Mucosa of descending colon (tissue), 3 donors: ENCODE measurements at places on chromosomes 1 and 21. TPM values are rescaled to one million over a fixed set of nuclear protein-coding genes. Genes with fewer than 3 reads are reported as not detected.
A peak's percentile ranks its signal among the peaks of the same experiment; 100 is the strongest.

The KLF17 gene
- 0.13 TPM for total RNA-seq

The CNTN2 gene
- 6.8 TPM for total RNA-seq

The OLFML3 gene
- 5.4 TPM for total RNA-seq

The F3 gene
- 44.3 TPM for total RNA-seq

The ENAH gene
- 17.6 TPM for total RNA-seq

The CRYBG2 gene
- total RNA-seq, result 19.4 TPM

The DFFB gene
- 8.4 TPM for total RNA-seq

The DDAH1 gene
- 74.1 TPM for total RNA-seq

The CD244 gene
- total RNA-seq, result 1.4 TPM

The CYYR1 gene
- total RNA-seq, result 5.2 TPM

The DAP3 gene
- 75.8 TPM for total RNA-seq

DNA sequence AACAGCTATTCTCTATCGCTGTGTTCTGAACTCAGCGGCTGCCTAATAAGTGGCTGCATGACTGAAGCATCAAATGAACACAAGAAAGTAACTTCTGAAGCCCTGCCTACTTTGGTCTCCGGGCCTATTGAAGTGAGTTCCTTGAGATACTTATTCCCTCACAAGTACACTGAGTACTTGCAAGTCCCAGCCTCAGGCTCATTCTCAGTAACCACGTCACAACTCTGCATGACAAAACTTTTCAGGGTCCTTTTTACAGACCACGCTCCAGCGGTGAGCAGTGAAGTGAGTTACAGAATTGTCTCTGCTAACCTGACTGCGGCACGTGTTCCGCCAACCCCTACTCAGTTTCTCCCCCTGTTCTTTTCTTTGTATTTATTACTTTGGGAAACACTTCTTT is 1342.7 kb upstream of the ADGRL4 start:
- no peak for DNase-seq

DNA sequence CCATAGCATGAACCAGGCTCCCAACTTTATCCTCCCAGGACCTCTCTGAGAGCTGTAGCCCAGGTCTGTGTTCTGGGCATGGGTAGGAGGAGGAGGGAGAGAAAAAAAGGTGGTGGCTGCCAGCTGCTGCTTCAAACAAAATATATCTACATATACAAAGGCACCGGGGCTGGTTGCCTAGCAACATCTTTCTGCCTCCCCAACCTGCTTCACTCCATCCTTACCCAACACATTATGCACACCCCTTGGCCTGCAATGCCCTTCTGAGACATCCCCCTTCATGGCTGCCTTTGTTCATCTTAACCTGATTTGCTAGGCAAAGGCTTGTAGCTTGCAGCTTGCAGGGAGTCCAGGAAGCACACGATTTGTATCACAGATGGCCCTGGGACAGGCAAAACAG is 27.2 kb upstream of the ATP1A1 start:
- DNase-seq, result no peak

GRCh38 chr1:84339503-84339902 is 38.0 kb downstream of the SAMD13 start:
- no peak for DNase-seq

DNA sequence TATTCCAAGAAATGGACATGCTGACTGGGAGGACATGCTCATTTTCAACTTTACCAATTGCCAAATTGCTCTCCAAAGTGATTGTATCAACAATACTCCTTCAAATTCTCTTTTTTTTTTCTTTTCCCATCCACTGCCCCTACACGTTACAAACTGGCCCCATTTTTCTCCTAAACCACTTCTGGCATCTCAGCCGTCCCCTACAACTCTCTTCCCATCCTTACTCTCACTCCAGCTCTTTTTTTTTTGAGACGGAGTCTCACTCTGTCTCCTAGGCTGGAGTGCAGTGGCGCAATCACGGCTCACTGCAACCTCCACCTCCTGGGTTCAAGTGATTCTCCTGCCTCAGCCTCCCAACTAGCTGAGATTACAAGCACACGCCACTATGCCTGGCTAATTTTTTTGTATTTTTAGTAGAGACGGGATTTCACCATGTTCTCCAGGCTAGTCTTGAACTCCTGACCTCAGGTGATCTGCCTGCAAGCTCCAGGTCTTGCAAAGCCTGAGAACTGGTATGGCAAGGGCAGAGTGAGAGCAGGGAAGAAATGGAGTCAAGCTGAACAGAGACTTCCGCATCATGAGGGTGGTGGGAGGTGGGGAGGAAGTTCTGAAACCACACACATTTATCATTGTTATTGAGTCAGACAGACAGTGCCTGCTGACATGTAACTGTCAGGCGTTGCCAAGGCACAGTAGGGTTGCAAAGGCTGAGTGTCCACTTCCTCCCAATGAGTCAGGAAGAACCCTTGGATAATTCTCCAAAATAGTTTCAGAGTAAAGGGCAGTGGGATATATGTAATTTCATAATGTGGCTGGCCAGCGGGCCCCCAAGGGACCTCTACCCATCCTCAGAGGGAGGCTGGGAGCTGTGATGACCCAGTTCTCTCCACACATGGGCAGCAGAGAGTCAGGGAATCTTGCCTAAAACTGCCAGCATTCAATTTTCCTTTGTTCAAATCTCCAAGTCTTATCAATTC is 17.4 kb downstream of the CELA3A start:
- no peak for DNase-seq

DNA sequence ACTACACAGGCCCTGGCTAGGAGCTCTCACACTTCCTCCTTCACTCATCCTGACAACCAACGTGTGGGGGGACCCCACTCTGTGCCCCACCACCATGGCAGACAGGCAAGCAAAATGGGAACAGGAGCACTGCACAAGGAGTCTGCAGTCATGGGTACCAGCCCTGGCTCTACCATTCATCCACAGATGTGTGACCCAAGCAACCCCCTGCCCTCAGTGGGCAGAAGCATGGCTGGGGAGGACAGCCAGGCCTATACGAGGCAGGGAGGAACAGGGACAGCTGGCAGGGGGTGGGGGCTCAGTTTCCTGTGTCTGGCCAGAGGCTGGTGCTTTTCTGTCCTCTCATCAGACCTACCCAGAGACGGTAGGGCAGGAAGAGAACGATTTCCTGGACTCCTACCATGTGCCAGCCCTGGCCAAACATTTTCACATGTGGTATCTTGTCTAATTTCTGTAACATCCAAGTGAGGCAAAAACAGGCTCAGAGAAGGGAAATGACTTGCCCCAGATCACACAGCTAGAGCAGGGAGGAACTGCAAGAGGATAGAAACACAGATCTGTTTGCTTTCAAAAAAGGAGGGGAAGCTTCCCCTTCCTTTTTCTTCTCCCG is 178.0 kb downstream of the HIVEP3 start:
- DNase-seq, result no peak

- DNase-seq, result no peak
Measured at GRCh38 chr1:30694280-30695175, 28.9 kb downstream of the MATN1 start.

- DNase-seq, result no peak
Measured at GRCh38 chr1:18899363-18900049, 2.8 kb downstream of the ALDH4A1 start.

GRCh38 chr1:203985044-203985443 is 87.9 kb upstream of the SOX13 start:
- no peak for DNase-seq

DNA sequence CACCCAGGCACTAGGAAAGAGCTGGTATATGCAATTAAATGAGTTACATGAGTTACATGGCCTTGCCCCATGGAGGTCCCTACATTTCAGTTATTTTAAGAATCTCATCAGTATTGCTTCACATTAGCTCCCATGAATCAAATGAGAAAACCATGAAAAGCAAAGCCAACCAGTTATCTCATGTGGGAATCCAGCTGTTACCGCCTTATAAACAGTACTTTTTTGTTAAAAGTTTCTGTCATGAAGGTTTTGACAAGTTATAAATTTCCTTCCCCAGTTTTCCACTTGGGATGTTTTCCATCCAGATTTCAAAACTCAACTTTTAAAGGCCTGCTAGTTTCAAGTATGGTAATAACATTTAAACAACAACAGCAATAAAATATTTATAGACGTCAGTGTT is 544.8 kb downstream of the NUF2 start:
- no peak for DNase-seq

- peak; percentile 91 for DNase-seq
Measured at GRCh38 chr1:9825093-9826074, 1.6 kb upstream of the CLSTN1 start.

DNA sequence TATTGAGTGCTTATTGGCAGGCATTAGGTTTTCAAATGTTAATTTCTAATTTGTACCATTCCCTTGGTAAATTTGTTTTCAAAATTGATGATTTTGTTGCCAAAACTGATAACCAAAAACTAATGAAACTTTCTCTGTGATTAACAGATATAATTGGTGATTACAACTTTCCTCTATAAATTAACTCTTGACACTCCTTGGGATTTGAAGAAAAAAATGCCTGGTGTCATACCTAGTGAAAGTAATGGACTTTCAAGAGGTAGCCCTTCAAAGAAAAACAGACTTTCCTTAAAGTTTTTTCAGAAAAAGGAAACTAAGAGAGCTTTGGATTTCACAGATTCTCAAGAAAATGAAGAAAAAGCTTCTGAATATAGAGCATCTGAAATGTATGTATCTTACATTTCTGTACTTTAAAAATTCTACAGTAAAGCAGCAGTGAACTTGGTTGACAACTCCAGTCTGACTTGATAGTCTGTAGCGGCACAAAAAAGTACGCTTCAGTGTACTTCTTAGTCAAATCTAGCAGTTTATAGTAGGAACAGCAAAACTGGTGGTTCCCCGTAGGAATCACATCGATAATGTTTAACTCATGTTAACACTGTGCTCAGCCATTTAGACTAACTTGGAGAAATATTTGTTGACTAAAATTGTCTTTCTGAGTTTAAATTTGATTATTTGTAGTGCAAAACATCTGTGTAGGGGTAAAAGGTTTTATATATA is 3.0 kb downstream of the USP1 start:
- DNase-seq, result no peak

GRCh38 chr1:23424293-23425192 is at the start of gene TCEA3:
Gene TCEA3, minus strand, starts transcription at chr1:23424748. Its CDS starts 115 bp downstream, at chr1:23424633.
- peak; percentile 85 for DNase-seq

DNA sequence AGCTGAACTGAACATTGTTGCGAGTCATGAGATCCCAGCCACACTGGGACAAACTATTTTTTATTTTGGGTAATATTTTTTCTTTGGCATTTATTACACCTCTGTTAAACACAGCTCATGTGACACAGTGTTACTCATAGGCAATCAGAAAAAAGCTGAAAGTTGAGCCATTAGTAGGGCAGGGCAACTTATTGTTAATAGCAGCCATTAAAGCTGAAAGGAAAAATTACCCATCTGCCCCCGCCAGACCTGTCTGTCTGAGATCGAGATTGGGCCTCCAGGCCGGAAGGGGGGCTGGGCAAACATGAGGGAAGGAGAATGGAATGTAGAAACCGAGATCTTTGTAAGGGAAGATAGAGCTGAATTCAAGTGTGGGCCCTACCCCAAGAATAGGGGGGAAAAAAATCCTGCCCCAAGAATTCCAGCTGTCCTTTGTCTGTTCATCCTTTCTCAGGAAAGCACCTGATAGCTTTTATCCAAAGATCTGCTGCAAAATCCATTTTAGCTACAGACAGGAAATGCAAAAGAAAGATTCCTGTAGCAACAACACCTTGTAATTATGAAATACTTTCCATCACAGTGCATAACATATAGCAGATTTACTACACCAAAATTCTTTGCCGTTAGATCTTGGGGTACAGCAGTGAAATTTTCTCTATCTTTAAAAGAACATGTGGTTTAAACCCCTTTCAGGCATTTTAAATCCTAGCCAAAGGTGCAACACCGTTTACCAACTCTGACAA is 212.8 kb downstream of the PBX1 start:
- DNase-seq, result no peak

GRCh38 chr1:209531006-209531405 is 52.5 kb upstream of the CAMK1G start:
- no peak for DNase-seq

DNA sequence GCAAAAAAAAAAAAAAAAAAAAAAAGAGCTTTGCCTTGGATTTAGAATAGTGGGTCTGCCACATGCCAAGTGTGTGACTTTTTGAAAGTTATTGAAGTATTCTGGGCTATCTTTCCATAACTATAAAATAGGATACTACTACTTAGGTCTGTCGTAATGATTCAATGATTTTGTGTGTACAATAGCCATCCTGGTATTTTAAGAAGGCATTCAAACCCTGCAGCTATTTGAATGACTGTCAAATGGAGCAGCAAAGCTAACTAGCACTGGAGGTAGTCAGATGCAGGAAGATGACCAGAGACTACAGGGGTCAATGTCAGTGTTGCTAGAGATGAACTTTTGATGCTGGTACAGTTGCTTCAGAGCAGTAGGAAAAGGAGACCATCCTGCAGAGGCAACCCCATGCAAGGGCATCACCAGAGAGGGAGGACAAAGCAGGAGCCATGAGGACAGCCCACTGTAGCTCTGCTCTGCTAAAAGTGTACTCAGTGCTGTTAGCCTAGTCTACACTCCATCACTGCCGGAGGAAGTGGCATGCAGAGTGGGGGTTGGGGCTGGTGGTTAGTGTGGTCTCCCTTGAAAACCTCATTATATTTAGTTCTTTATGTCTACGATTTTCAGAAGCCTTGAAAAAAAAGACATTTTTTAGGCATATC is 29.0 kb downstream of the DUSP10 start:
- peak; percentile 70 for DNase-seq

DNA sequence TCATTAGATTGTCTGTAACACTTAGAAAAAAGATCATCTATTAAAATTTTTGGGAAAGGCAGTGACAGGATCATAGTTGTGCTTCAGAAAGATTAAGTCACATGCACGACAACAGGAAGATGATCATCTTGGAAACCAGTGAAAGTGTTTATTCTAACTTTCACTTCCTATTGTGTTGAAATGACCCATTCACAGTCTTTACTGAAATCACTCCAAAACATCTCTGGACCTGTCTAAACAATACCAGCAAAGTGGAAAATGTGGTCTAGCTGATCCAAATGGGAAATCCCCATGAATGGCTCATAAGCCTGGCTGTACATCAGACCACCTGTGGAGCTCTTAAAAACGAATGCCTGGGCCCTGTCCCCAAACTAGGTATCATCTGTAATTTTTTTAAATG is 111.1 kb upstream of the ETV3 start:
- DNase-seq, result no peak

- no peak for DNase-seq
Measured at GRCh38 chr1:101364370-101365120, 127.7 kb downstream of the S1PR1 start.

DNA sequence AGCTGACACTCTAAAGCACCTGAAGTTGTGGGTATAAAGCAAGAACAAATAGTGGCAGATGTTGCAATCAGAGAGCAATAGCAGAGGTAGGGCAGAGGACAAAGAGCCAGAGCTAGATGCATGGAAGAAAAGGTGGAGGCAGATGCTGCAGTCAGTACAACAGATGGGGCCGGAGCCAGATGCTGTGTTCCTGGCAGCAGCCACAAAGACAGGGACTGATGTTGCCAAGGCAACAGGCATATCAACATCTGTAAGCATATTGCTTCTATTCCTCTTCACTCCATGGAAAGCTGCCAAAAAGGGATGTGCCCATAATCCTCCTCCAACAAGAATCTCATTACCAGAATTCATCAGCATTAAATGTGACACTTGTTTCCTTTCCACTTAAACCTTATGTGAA is 108.0 kb downstream of the TNNI3K start:
- no peak for DNase-seq

- DNase-seq, result peak; percentile 71
Measured at GRCh38 chr1:172662464-172663109, 3.7 kb downstream of the FASLG start.
